Bronchial epithelial cell (primary cell): ENCODE measurements at places on chromosomes 2 and 18.

GRCh38 chr2:16664809-16665747 is 556 bp downstream of the CYRIA start:
- no peak for DNase-seq

DNA sequence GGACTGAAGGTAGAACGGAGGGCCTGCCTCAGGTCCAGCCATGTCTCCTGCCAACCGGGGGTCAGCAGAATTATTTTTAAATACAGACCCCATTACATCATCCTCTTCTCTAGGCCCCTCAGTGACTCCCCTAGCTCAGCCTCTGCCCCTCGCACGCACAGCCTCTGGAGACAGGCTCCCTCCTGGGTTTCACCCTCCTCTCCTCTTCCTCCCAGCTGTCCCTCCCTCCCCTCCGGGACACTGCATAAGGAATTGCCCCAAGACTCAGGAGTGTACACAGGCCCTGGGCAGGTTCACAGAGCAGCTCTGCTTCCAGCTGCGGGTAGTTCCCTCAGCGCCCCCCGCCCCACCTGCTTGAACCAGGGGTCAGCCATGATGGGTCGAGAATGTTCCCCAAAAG is 520.2 kb upstream of the MYT1L start:
- DNase-seq = no peak

- no peak for DNase-seq
Measured at GRCh38 chr2:131045286-131046027, 47.8 kb downstream of the FAM168B start.

GRCh38 chr2:31079665-31080064 is 58.6 kb downstream of the GALNT14 start:
- no peak for DNase-seq

GRCh38 chr18:40878371-40878770 is 1076.7 kb upstream of the PIK3C3 start:
- no peak for DNase-seq

GRCh38 chr2:19749507-19749836 is 152.3 kb downstream of the TTC32 start:
- no peak for DNase-seq

GRCh38 chr2:152395103-152395502 is 60.1 kb downstream of the FMNL2 start:
- peak; percentile 57 for DNase-seq

- DNase-seq = peak; percentile 48
Measured at GRCh38 chr2:119264781-119265692, 41.4 kb downstream of the STEAP3 start.

- peak; percentile 45 for DNase-seq
Measured at GRCh38 chr18:50401888-50402287, 27.0 kb downstream of the SKA1 start.

- peak; percentile 69 for DNase-seq
Measured at GRCh38 chr2:227717687-227718567, at the start of gene SLC19A3. SLC19A3 (minus strand) TSS chr2:227718028; CDS start chr2:227702318, 15,710 bp downstream.

DNA sequence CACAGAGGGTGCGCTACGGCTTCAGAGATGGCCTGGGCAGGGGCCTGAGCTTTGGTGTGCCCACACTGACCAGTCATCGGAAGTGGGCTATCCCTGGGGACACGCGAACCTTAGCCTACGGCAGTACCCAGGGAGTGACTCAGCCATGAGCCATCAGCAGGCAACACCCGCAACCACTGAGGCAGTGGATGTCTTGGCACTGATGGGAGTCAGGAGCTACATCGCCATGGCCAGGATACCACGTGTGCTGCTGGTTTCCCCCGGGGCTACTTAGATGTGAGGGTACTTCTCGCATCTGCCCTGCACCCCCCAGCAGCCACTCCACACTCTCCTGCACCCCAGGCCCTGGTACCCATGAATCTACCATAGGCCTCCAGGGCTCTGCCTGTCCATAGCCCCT is 12.8 kb upstream of the HPCAL1 start:
- DNase-seq = peak; percentile 92

- DNase-seq = no peak
Measured at GRCh38 chr18:22283116-22283395, 113.7 kb downstream of the GATA6 start.

GRCh38 chr2:53268086-53268485 is 499.5 kb upstream of the CHAC2 start:
- no peak for DNase-seq

DNA sequence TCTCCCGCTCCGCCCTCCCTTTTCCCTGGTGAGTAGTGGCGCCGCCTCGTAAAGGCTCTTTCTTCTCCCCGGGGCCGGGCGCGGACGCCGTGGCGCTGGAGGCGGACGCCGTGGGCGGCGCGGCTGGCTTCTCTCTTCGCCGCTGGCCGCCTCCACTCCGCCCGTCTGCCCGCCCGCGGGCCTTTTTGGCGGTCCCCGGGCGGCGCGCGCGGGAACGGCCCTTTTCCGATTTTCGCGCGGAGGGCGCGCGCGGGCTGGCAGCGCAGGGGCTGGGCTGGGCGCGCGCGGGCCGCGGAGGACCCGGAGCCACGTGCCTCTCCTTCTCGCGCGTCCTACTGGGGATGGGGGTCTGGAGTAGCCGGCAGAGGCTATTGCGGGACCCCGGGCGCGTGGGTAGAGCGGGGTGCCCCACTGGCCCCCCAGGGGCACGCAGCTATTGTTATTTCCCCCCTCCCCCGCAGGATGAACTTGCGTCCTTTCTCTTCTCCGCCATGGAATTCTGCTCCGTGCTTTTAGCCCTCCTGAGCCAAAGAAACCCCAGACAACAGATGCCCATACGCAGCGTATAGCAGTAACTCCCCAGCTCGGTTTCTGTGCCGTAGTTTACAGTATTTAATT is 472 bp downstream of the SLC20A1 start:
- DNase-seq = no peak

DNA sequence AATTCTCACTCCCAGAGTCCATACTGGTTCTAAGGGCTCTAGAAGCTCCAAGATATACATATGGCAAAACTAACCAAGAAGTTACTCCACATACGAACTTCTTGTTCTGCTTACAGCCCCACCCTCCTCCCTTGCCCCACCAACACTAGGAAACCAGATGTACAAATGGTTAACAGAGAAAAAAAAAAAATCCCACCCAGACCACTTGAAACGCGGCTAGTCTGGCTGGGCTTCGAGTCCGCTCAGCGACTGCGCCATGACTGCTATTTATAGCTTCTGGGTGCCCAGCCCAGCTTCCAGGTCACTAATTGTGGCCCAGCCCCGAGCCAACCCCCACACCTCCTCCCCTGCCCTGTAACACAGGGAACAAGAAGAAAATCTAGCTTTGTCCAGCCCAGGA is 47.0 kb upstream of the IHH start:
- DNase-seq = no peak

- DNase-seq = no peak
Measured at GRCh38 chr18:8705238-8705960, at the start of gene MTCL1. MTCL1 (plus strand) TSS chr18:8705556; CDS start chr18:8705661, 105 bp downstream.

DNA sequence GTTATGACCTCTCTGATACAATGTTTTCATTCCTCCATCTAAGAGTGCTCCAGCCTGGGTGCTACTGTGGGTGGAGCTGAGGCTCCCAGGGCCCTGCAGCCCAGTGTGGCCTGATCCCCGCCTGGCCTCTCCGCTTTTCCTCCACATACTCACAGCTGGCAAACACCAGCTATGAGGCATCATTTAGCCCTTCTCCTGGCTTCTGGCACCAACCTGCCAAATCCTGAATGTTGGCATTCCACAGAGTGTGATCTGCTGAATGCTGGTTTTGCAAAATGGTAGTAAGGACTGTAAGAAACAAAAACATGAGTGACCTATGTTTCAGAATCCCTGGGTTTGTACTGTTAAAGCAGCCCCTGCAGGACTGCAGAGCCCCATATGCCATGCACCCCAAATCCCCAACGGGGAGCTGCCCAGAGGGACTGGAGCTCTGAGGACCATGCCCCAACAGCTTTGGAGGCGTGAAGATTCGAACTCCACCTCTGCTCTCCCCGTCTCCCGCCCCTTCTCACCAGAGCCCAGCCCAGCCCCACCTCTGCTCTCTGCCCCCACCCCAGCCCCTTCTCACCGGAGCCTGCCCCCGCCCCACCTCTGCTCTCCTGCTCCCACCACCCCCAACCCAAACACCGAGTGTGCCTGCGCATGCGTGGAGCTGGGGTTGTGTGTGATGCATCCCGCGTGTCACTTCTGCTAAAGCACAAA is 4.2 kb downstream of the SLC66A2 start:
- DNase-seq = peak; percentile 61

- peak; percentile 33 for DNase-seq
Measured at GRCh38 chr2:127591221-127591923, 54.6 kb upstream of the GPR17 start.

DNA sequence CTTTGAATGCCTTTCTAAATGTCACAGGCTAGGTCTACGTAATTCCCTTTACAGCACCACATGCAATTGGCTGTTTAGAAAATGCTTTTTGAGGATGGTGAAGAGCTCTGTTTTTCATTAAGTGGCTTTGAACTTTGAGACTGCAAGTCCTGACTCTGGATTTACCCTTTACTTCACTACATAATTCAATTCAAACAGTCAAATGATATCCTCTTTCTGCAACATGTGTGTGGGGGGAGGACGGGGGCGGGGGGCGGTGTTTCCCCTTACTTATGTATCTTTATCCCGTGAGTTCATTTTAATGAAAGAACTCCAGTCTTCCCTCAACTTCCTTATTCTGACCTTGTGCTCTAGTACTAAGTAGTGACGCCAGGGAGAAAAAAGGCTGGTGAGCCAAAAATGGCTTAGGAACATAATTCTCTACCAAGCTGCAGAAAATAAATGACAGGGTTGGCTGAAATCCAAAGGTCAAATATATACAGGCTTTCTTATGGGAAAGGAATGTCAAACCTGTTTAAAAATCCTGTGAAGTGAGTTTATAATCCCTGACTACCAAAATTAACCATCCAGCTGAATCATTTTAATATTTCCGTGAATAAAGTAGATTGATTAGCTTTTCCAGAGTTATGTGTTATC is 119.6 kb downstream of the SLC8A1 start:
- peak; percentile 54 for DNase-seq

DNA sequence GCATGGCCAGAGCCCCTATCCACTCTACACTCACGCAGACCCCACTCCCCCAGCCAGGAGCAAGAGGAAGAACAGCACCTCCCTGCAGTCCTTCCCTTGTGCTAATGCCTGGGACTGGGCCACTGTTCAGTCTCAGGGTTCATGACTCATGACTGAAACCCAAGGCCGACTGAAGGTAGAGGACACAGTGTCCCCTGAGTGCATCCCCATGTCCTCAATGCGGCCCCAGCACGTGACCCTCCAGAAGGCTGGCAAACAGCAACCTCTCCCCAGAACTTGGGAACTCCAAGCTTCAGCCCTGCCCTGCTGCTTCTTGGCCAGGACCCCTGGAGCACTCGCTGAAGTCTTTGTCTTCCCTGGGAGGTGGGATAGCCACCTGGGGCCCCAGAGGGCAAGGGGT is 6.0 kb upstream of the ADRA2B start:
- no peak for DNase-seq

- DNase-seq = no peak
Measured at GRCh38 chr2:83584672-83585071, 874.4 kb downstream of the SUCLG1 start.

GRCh38 chr2:105390454-105390853 is 8.4 kb downstream of the FHL2 start:
- no peak for DNase-seq

DNA sequence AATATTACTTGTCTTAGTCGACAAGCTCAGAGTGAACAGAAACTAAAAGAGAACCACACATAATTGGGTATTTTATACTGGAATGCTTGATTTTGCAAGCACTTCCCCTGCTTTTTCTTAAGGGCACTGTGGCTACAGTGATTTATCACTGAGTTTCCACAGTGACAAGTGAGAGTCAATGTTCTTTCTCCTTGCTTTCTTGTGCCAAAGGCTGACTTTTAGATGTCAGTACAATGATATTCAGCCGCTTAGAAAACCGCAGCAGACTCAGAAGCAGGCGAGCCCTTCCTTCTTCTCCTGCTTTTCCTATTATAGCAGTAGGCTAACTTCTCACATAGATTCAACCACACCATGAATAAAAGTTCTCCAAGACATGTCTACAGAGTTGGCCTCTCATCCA is 1603.6 kb upstream of the NXPH2 start:
- DNase-seq = no peak

- no peak for DNase-seq
Measured at GRCh38 chr2:101094351-101094750, 56.8 kb downstream of the TBC1D8 start.

- peak; percentile 88 for DNase-seq
Measured at GRCh38 chr18:55152801-55153200, 193.5 kb upstream of the CCDC68 start.

DNA sequence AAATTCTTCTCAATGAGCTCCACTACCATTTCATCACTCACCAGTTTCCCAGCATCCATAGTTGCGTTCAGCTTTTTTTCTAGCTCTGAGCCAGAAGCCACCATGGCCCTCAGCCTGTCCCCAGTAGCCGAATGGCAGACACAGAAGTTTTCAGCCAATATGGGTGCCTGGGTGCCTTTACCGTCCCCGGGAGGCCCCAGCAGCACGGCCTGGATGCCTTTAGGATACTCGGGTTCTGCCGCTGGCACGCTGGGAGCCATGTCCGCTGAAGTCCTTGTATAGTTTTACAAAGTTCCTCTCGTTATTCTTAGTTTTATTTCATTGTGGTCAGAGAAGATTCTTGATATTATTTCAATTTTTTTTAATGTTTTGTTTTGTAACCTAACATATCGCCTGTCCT is 187.2 kb downstream of the MEMO1 start:
- DNase-seq = no peak

- no peak for DNase-seq
Measured at GRCh38 chr2:233204286-233204936, 47.1 kb upstream of the ATG16L1 start.

DNA sequence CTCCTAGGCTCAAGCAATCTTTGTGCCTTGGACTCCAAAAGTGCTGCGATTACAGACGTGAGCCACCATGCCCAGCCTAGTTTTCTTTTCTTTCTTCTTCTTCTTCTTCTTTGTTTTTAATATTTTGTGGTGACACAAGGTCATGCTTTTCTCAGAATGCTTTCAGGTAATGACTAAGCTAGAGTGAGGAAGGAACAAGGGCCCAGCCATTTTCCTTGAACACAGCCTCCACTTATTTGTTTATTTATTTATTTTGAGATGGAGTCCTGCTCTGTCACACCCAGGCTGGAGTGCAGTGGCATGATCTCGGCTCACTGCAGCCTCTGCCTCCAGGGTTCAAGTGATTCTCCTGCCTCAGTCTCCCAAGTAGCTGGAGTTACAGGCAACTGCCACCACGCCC is 74.3 kb upstream of the ST3GAL5 start:
- no peak for DNase-seq

DNA sequence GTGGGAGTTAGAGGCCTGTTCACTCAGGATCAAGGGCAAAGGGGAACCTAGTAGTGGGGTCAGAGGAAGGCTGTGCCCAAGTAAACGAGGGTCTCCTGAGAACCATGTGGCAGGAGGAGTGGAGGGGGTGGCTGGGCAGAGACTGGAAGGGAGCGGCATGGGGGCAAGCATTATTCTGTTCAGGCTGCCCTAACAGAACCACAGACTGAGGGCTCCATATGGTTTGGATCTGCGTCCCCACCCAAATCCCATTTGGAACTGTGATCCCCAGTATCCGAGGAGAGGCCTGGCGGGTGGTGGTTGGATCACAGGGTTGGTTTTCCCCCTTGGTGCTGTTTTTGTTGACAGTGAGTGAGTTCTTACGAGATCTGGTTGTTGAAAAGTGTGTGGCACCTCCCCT is 287.0 kb downstream of the PHLPP1 start:
- no peak for DNase-seq
